ENCODE measurements at places on chromosomes 5 and 9. TPM values are rescaled to one million over a fixed set of nuclear protein-coding genes. Genes with fewer than 3 reads are reported as not detected.

DNA sequence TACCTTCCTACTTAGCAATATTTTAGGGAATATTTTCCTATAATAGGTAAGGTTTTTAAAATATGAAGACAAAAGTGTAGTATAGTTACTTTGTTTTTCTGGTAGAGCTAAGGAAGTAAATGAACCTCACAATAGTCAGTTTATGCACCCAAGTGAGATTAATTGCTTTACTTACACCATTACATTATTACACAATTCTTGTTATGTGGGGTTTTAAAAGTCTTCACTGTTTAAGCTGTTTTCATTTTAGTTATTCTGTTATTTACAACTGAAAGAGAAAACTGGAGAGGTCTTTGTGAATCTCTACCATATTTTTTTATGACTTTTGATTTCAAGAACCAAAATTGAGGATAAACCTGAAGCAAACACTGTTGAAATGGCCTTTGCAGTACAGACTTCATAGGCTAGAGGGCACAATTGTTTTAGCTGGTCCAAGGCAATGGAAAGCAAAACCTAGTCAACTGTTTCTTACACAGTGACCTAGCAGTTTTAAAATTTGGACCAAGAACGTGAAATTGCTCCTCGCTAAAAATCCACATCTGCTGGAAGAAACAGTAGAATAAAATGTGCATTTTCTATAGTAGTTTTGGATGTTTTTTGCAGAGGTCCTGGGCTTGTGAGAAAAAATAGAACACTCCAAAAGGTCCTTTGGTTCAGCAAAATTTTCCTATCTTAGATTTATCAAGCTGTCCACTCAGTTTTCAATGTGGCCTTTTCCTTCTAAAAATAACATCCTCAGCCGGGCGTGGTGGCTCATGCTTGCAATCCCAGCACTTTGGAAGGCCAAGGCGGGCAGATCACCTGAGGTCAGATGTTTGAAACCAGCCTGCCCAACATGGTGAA is 66.4 kb upstream of the FER start:
- peak; percentile 76 for DNase-seq

Gene PCDHB13
- total RNA-seq = 1.1 TPM

- DNase-seq = no peak
Measured at GRCh38 chr5:131330031-131330430, 66.2 kb downstream of the CDC42SE2 start.

DNA sequence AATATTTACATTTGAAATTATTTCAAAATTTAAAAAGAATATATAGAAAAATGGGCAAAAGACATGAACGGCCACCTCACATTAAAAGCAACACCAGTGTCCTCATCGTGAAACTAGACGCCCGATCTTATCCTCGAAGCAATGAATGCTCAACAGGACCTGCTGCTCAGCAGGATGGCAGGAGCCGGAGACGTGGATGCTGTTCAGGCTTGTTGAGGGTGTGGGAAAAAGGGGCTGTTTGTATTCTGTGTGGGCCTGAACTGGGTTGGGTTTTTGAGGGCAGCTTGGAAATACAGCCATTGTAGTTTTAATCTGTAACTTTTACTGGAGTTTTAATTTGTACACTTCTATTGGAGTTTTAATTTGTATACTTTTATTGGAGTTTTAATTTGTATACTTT is 20.3 kb downstream of the EXOC3 start:
- no peak for DNase-seq

DNA sequence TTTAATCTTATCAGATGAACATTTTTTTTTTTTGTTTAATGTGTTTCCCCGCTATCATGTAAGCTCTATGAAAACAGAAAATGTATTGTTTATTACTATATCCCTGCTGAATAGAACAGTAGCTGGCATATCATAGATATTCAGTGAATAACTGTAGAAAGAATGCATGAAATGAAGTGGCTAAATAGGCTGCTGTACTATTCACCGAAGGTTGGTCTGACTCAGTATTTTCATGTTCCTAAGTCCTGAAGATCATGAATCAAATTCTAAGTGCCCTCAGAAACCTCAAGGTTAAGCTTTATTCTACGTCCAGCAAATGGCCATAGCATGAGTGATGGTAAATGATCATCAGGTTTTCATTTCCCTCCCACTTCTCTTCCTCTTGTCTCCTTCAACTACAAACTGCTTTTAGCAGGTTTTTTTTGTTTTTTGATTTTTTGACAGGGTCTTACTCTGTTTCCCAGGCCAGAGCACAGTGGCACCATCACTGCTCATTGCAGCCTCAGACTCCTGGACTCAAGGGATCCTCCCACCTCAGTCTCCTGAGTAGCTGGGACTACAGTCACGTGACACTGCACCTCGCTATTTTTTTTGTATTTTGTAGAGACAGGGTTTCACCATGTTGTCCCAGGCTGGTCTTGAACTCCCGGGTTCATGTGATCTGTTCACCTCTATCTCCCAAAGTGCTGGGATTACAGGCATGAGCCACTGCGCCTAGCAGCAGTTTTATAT is 19.1 kb upstream of the ZFAND5 start:
- DNase-seq = peak; percentile 91

DNA sequence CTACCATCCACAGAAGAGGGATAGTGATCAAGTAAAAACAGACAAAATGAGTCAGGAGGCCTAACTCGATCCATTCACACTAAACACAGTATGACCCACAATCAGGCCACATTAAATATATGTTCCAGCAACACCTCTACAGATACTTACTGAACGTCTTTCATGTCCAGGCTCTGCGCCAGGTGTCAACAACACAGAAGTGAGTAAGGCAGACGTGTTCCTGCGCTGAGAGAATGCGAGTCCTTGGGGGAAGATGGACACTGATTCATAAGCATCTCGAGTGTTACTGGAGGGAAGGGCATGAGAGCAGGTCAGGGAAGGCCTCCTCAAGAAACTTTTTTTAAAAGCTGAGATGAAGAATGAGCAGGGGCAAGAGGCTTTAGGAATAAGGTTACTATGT is 164.3 kb upstream of the CLINT1 start:
- DNase-seq = no peak

DNA sequence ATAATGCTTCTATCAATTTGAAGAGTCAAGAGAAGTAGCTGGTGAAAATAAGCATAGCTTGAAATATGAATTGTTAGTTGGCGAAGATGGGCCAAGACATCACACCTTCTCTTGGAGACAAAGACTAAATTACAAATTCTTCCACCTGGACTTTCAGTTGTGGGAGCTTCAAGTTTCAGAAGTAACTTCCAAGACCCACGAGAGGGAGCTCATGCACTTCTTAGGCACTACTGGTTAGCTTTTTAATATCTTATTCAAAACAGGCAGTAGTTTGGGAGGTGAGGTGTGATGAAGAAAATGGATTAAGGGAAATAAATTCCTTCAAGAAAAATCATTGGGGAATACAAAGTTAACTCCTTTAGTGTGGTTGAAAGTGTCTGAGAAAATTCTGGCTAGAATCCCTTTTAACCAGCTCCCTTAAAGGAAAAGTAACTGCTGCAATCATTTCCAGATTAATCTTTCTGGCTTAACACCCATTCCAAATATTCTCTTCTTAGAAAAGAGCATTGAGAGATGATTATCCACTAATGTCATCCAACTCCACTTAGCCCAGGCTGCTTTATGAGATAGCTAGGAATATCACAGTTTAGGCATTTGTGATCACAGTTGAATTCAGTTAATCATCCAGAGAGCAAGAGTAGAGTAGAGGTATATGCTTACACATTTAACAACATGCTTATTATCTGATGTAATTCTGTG is 139.5 kb upstream of the DMRTA1 start:
- no peak for DNase-seq

- no peak for DNase-seq
Measured at GRCh38 chr9:86470326-86470725, 116.1 kb upstream of the TUT7 start.

GRCh38 chr5:24059006-24059405 is 551.6 kb downstream of the PRDM9 start:
- DNase-seq = peak; percentile 29

GRCh38 chr5:95895251-95895650 is 66.4 kb downstream of the ELL2 start:
- no peak for DNase-seq

DNA sequence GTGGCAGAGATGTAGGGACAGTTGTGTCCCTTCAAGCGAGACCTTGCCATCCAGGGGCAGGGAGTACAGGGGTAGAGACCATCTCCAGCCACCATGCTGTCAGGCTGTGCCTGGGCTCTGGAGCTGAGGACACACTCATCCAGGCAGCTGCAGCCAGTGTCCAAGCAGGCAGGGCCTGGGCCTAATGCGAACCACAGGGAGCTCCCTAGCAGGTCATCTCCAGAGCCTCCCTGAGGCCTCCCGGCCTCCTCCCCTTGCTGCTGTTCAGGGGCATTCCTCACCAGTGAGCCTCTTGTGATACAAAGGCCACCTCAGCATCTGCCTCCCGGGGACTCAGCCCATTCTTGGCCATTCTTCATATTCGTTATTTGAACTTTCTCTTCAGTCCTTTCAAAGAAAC is 35.0 kb downstream of the TPPP start:
- no peak for DNase-seq
